ENCODE measurements at places on chromosomes 4 and X.

GRCh38 chr4:139978692-139979091, 175.3 kb downstream of the MAML3 start:
- DNase-seq = no peak

DNA sequence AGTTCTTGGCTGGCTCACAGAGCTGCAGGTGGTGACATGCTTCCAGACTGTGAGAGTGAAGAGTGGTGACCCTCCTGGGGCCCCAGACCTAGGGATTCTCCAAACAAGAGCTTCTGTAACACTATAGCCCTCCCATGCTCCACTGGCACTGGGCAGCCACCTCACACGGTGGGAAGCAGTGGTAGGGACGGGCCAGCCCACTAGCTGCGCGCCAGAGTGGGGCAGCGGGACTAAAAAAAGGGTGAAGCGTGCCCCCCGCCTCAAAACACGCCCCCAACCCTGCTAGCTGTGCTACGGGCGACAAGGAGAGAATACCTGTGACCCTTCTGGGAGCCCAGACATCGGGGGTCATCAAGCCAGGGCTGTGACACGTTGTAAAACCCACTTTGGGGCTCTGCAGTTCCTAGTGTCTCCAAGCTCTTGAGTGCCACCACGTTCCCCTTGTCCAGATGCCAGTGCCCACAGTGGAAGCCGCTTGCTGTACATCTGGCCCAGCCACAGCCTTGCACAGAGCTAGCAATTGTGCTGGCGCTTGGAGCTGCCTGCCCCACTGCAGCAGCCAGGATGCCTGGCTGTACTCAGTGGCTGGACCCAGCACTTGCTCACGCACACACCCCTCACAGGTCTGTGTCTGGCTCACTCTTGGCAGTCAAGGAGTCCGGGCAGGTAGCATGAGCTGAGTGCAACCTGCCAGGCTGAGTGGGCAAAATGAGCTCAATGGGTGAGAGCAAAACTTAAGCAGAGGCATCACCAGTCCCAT, 100.0 kb downstream of the DCAF12L2 start:
- DNase-seq = no peak

GRCh38 chr4:5462896-5463295, 245.5 kb downstream of the EVC2 start:
- DNase-seq = no peak

DNA sequence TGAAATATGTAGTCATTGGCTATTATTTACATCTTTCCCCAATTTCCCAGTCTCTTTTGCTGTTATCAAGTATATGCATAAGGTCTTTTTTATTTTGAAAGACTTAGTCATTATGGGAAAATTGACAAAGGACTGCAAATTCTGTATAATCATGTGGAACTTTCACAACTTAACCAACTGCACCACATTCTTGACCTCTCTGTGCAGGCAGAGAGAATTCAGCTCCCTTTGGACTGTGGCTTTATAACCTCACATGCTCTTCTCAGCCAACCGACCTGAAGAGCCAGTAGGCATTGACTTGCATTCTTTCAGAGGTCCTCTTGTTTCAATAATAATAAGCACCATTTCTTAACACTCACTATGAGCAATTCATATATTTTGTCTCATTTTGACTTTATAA, 66.9 kb downstream of the ANXA3 start:
- DNase-seq = no peak

GRCh38 chrX:153456161-153456560, 10.3 kb upstream of the TREX2 start:
- peak; percentile 28 for DNase-seq

- DNase-seq = peak; percentile 66
These were observed 956 bp downstream of the SORCS2 start for GRCh38 chr4:7193030-7193958.

GRCh38 chr4:61333490-61333889, 133.4 kb downstream of the ADGRL3 start:
- no peak for DNase-seq
